ENCODE measurements at places on chromosomes 6 and 20. TPM values are rescaled to one million over a fixed set of nuclear protein-coding genes. Genes with fewer than 3 reads are reported as not detected.

Gene PBOV1
- not detected for total RNA-seq

Gene MYBL2
- total RNA-seq = 20.1 TPM

Gene OR2H1
- not detected for total RNA-seq

Gene FARS2
- 27.8 TPM for total RNA-seq

Gene OVOL2
- total RNA-seq = not detected

Gene WFDC10B
- total RNA-seq = not detected

Gene UNC93A
- not detected for total RNA-seq

Gene BEND3
- 2.5 TPM for total RNA-seq

Gene BTN3A1
- 32.6 TPM for total RNA-seq

Gene XKR7
- total RNA-seq = under 0.01 TPM

Gene GUCA1A
- not detected for total RNA-seq

Gene CGA
- total RNA-seq = 0.28 TPM

Gene PNLDC1
- total RNA-seq = 0.19 TPM

Gene FHL5
- not detected for total RNA-seq

Gene HLA-DMB
- total RNA-seq = 1.4 TPM

Gene DCDC2
- 1.7 TPM for total RNA-seq

Gene TP53TG5
- total RNA-seq = not detected

Gene NKX2-4
- total RNA-seq = not detected

Gene STMN3
- 9.8 TPM for total RNA-seq

Gene RFX6
- total RNA-seq = not detected

Gene BPI
- total RNA-seq = not detected

Gene RBPJL
- not detected for total RNA-seq

Gene SAMD10
- total RNA-seq = 0.38 TPM

Gene CEP250
- total RNA-seq = 35.2 TPM

Gene SYNDIG1
- 0.58 TPM for total RNA-seq

Gene C20orf144
- 0.28 TPM for total RNA-seq

Gene PRR18
- total RNA-seq = not detected

Gene MLN
- total RNA-seq = not detected

Gene TRIM40
- not detected for total RNA-seq

Gene PPP1R16B
- total RNA-seq = 2.0 TPM

Gene MEI4
- total RNA-seq = not detected

Gene JAG1
- total RNA-seq = 117 TPM

Gene LHFPL5
- total RNA-seq = not detected

Gene KHDRBS2
- not detected for total RNA-seq

Gene PPIL6
- 6.5 TPM for total RNA-seq

Gene CYP39A1
- under 0.01 TPM for total RNA-seq

Gene BMP7
- not detected for total RNA-seq

Gene PKIG
- total RNA-seq = 42.8 TPM

Gene WFDC10A
- not detected for total RNA-seq

Gene HEY2
- total RNA-seq = 0.28 TPM
